Left ventricle myocardium inferior (tissue), 1 donor: ENCODE measurements at places on chromosomes 13 and 19.

GRCh38 chr19:18306888-18307260, 16.0 kb downstream of the LSM4 start:
- DNase-seq: no peak

DNA sequence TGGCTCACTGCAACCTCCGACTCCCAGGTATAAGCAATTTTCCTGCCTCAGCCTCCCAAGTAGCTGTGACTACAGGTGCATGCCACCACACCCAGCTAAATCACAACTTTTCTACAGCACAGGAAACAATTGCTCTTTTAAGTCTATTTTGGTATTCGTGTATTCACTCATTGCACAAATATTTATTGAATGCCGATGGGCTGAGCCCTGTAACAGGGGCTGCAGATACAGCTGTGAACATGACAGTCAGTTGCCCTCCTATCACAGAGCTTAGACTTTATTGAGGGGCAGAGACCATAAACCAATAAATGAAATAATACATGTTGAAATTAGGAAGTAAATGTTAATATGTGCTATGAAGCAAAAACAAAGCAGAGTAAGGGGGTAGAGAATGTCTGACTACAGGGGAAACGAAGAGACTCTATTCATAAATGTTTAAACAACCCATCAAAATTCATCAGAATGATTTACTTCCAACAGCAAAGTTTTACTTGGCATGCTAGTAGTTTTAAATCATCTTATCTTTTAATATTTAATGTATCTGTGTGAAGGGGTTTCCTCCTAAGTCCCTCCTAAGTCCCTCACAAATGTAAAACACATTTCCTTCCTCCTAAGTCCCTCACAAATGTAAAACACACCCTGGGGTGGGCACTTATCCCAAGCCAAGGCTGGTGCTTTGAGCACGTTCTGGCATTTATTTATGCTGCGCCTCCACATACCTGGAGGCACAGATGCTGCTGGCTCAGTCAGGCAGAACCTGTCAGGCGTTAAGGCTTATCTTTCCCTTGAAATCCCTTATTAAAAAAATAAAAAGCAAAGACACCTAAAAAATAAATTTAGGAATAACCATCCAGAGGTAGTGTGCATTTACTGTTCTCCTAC, 140.8 kb downstream of the MIPEP start:
- DNase-seq: no peak

DNA sequence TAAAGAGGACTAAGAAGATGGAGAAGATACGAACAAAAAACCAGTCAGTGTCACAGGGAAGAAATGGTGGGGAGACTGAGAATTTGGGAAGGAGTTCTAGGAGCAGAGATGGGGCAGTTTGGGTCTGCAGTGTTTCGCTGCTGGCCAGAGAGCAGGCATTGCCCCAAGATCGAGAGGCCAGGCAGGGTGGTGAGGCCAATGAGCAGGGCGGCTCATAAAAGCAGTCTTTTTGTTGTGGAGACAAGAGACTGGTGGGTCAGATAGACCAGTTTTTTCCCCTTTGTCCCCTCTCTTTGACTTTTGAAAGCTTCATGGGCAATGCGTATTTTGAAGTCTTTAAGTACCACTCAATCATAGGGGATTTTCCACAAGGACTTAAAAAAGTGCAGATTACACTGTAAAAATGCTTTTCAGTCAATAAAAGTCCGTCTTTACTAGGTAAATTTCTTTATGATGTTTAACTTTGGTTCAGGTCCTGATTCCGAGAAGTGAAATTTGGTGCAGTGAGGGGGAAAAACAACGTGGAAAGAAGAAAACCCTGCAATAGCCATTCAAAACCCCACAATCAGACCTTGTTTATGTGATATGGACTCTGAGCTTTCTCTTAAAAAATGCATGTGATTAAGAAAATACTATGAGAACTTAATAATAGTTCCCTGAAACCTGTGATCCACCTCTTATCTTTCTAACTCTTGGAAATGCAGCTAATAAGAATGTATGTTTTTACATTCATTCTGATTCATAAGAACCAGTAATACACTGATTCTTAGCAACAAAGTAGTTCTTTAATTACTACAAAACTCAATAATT, 338.9 kb downstream of the KLF5 start:
- DNase-seq: no peak

- DNase-seq: no peak
Observed at GRCh38 chr13:111282425-111282824, 38.0 kb upstream of the TEX29 start.
